Hippocampal formation (tissue), 2 donors: ENCODE measurements at places on chromosomes 5 and 9.

- no peak for DNase-seq
These were observed 24.8 kb upstream of the OTP start for GRCh38 chr5:77663090-77663863.

GRCh38 chr5:141412854-141413539, at the start of gene PCDHGA10:
Gene PCDHGA10 (plus strand): TSS chr5:141412987. CDS start chr5:141413176, 189 bp downstream.
- DNase-seq: no peak

DNA sequence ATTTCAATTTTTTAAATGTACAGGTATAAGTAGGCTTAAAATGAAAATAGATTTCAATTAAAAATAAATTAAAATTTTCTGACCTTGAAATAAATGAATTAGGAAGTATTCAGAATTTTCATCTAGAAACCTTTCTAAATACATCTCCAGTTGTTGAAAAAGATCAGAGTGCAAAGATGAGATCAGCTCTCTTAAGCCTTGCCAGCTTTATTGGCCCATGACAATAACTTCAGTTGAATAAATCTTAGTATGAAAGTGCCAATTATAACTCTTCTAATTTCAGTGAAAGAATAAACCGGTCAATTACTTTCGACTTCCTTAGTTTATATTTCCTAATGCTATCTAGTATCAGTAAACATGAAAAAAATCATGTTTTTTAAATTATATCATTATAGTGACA, 117.4 kb downstream of the FBXL17 start:
- no peak for DNase-seq

GRCh38 chr9:134725605-134725940, 84.0 kb downstream of the COL5A1 start:
- DNase-seq: no peak

DNA sequence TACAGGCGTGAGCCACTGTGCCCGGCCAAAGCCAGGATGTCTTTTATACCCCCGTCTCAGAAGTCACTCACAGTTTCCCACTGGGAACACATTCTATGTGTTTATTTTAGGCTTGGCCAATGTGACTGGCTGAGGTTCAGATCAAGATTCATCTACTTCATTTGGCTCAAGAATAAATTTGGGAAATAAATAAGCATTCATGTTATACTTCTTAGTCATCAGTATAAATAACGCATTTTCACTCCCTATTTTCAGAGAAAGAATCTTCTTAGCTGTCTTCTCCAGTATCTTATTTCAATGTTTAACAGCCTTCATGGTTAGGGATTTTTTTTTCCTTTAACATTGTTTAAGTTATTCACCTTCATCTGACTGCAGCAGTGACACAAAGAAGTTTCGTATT, 11.8 kb downstream of the S100Z start:
- no peak for DNase-seq

DNA sequence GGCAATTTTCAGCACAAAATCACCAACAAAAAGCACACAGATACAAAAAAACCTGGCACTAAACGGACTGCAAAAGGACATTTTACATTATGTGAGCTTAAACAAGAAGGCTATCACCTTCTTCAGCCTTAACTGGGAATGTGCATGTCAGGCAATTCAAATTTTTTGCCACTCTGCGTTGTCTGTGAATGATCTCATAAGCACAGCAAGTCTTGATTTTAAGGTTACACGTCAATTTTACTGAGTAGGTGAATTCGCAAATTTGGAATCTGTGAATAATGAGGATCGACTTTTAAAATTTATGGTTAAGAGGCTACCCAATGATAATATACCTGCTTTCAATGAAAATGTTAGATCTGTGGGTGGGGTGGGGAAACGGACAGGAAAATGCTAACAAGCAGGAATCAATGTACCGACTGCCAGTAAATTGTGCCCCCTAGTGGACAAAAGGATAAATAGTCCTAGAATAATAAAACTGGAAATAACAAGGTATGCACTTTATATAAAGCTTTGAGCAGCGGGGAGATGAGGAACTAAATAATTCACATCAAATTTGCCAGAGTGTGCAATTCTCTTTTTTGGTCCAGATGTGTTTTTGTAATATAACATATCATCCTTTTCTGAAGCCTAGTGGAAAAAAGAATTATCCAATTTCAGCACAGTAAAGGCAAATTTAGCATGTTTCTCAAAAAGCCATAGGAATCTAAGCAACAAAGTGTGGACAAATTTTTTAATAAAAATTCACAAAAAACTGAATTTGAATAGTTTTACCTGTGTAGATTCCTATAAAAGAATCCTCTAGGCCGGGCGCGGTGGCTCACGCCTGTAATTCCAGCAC, 20.5 kb downstream of the EQTN start:
- DNase-seq: no peak

DNA sequence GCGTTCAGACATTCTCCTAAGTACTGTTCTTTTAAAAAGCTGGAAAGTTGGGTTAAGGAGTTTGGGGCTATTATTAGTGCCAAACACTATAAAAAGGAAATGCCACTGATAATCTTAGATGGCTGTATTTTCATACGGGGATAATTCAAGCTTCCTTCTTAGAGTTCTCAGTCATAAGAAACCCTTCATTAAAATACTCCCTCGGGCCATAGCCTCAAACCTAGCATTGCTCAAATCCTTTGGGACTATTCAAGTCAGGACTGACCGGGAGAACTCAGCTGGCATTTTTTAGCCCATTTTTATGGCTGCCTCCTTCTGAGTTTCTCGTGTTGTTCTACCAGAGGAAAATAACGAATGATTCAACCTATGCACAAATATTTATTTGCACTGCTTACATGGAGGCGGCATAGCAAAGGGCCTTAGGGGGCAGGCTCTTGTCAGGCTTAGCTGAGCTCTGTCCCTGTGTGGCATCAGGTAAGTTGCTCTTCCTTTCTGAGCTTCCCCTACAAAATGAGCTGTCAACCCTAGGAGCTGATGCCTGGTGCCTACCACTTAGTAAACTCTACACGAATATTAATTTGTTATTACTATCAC, 33.5 kb upstream of the ADAM19 start:
- DNase-seq: no peak

GRCh38 chr5:173928871-173929574, 40.9 kb downstream of the CPEB4 start:
- DNase-seq: no peak

DNA sequence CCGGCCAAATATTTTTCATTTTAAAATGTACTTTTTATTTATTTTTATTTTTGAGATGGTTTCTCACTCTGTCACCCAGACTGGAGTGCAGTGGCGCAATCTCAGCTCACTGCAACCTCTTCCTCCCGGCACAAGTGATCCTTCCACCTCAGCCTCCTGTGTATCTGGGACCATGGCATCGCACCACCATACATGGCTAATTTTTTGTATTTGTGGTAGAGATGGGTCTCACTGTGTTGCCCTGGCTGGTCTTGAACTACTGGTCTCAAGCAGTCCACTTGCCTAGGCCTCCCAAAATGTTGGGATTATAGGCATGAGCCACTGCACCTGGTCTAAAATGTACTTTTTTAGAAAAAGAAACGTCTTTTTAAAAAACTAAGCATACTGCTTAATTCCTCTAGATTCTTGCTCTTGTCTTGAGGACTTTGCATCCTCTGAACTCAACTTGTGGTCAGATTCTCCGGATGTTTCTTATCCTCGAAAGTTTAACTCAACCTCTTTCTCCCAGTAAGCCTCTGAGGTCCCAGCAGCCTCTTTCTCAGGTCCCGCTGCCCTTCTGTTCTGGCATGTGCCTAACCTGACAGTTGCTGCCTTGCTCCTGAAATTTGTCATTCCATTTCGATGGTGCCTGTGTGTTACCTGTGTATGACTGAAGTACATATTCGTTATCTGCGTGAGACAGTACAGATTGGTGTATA, 63.0 kb downstream of the TRIO start:
- no peak for DNase-seq
